ENCODE measurements at places on chromosomes 1 and 21.

DNA sequence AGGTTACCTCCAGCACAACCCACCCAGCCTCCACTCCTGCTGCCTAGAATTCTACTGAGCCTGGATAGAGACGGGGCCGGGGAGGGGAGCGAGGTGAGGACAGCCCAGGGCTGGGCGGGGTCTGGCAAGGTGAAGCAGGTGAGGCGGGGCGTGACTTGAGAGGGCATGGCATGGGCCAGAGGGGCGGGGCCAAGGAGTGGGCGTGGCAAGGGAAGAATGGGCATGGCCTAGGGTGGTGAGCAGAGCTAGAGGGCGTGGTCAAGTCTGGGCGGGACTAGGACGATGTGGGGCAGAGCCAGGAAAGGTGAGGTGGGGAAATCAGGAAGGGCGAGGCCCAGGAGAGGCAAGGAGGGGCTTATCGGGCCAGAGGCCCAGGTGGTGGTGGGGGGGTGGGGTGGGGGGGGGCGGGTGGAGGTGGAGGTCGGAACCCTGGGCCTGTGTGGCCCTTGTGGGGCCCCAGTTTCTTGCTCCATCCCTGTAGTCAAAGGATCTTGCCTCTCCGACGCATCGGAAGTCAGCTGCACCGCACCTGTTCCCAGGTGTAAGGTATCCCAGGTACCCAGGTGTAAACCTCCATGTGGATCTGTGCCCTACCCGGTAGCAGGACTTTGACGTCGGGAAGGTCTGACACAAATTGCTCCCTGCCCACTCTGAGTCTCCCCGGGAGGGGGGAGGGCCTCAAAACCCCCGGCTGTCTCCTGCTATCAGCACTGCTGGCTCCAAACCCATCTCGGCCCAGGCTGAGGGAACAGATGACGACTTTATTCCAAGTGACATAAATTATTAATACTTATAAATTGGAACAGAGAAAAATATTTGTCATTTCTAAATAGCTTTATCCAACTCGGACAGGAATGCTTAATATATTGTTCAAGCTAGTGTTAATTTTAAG is 32.9 kb upstream of the UTS2 start:
- DNase-seq: peak; percentile 94

DNA sequence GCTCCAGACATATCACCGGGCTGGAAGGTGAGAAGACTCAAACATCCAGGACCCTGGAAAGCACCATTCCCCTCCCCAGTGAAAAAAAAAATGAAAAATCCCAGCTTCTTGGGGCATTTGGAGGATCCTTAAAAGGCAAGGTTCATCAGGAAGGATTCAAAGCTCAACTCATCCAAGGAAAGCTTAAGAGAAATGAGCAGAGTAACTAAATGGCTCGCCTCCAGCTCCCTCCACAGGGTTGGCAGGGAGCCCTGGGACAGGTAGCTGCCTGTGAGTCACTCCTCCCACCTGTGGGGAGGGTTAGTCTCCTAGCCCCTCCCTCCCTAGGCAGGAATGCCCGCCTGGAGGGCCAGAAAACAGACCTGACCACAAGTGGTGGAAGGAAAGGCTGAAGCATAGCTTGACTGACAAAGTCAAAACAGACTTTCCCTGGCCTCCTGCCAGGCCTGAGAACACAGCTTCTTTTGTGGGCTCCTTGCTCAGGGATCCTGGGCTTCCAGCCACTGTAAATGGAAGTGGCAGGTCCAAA is 712 bp upstream of the LAMB3 start:
- peak; percentile 81 for DNase-seq

GRCh38 chr1:109625601-109626560 is 6.2 kb downstream of the AMPD2 start:
- no peak for DNase-seq

GRCh38 chr1:209710847-209711246 is 6.2 kb downstream of the HSD11B1 start:
- DNase-seq: no peak

DNA sequence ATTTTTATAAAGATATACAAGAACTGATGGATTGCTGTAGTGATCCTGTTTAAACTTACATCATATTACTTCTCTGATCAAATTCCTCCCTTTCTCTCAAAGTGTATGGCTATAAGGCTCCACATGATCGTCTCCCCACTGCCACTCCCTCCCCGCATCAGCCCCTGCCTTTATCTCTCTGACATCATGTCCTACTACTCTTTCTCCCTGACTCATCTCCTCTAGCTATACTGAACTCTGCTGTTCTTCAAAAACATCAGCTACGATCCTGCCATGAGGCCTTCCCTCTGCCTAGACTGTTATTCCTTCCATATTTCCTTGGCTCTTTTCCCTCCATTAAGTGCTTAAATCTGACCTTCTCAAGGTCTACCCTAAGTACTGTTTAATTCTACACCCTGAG is 22.8 kb downstream of the HFM1 start:
- no peak for DNase-seq

DNA sequence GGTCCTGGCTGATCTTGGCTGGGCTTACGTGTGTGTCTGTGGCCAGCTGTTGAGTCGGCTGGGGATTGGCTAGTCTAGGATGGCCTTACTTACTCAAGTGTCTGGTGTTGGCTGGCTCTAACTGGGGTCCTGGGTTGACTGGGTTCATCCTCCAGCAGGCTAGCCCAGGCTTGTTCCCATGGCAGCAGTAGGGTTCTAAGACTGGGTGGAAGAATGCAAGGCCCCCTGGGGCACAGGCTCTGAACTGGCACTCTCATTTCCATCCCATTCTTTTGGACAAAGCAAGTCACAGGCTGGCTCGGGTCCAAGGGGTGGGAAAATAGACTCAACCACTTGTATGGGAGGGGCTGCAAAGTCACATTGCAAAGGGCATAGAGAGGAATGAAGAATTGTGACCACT is 7.9 kb upstream of the OPRD1 start:
- peak; percentile 4 for DNase-seq

DNA sequence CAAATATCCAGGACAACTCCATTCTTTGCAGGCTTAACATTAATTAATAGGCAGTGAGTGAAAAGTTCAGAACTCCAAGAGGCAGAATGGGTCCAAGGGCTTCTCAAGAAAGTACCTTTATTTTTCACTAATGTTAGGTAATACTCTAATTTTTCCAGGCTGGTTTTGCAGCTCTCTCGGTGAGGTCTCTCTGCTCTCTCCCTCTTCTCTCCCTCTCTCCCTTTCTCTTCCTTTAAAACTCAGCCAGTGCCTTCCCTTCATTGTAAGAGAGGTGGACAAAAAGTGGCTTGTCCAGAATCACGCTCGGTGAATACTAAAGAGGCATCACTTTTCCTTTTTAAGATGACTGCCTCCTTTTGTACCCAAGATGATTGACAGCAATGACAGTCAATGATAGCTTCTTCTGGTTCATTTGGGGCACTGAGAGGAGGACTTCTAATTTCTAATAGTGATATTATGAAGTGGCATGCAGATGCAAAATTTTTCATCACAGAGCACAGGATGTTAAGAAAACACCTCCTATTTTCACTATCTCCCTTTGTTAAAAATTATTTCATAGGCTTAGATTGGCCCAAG is 1.3 kb upstream of the CHI3L1 start:
- no peak for DNase-seq

Data from iPS-NIHi11 (cell line).